ENCODE measurements at places on chromosomes 2 and 18.
A peak's percentile ranks its signal among the peaks of the same experiment; 100 is the strongest.

GRCh38 chr2:66821168-66821567 lies 386.2 kb downstream of the MEIS1 start:
- no peak for DNase-seq

DNA sequence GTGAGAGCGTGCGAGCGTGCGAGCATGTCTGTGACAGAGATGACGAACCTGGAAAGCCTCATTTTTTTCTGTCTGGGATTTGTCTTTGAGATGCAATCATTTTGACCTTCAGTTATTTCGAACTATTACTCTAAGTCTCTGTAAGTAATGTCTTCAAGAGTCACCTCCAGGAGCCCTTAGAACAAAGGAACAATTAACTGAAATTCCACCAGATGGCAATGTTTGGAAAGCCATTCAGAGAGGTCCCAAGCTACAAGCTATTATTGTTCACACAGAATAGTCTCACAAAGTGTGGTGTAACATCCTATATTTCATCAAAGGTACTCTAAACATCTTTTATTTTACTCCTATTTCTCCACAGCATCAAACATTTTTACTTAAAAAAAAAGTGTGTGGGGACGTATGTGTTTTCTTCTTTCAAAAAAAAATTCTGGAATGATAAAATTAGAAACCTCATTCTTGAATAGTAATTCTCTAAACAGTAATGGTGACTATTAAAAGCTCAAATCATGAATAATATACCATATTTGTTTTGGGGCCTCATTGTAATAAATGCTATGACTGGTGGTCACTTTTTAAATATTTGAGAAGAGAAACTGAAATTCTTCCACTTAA lies 35.1 kb upstream of the MAPRE2 start:
- peak; percentile 85 for DNase-seq

- DNase-seq = no peak
These were observed 206.6 kb upstream of the RBMS1 start for GRCh38 chr2:160700021-160700814.

GRCh38 chr2:42769583-42770287 lies 5.8 kb upstream of the OXER1 start:
- DNase-seq = no peak

DNA sequence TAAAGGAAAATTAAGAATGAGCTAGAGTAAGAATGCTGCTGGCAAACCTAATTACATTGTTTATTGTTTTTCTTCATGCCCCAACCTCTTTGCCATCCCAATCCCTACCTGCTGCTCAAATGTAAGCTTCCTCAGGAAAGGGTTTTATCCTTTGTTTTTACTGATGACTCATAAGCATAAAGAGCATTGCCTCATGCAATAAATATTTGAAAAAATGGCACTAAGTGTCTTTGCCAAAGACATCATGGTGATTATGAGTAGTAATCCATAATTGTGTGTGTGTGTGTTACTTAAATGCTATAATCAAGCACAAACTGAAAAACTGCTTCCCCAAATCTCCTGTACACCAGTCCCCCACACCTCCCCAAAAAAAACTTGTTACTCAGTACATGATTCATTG lies 53.4 kb downstream of the DNER start:
- no peak for DNase-seq

DNA sequence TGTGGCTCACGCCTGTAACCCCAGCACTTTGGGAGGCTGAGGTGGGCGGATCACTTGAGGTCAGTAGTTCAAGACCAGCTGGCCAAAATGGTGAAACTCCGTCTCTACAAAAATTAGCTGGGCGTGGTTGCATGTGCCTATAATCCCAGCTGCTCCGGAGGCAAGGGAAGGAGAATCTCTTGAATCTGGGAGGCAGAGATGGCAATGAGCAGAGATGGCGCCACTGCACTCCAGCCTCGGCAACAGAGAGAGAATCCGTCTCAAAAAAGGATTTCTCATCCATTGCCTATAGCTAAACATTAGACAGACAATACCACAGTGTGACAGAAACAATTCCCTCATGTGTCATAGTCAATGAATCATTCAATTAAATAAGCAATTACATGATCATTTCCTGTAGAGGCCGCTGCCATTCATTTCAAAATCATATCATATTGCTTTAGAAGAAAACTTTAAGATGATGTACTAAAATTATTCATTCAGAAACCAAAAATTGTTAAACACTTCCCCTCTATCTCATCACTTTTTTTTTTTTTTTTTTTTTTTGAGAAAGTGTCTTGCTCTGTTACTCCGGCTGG lies 69.5 kb upstream of the TGIF1 start:
- no peak for DNase-seq

DNA sequence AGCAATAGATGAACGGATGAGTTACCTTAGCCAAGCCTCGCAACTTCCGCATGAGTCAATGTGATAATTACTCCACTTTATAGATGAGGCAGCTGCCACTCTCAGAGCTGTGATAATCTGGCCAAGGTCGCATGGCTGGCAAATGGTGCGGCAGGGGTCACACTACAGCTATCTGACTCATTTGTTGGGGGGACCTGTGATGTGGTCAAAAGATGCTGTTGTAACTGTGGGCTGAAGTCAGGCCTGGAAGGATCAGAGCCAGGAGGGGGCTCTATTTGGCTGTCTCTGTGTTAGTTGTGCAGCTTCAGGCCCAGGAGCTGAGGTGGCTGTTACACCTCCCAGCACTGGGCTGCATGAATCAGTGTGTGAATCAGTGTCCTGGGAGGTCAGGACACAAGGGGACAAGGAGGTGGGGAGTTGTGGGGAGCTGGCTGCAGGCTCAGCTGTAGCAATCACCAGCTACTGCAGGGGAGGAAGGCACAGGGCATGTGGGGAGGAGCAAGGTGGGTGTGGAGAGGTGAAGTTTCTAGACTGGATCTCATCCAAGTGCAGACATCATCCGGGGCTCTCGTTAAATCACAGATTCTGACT lies 33.1 kb downstream of the NGEF start:
- no peak for DNase-seq

- no peak for DNase-seq
These were observed 244.5 kb upstream of the REG3G start for GRCh38 chr2:78780864-78781583.

DNA sequence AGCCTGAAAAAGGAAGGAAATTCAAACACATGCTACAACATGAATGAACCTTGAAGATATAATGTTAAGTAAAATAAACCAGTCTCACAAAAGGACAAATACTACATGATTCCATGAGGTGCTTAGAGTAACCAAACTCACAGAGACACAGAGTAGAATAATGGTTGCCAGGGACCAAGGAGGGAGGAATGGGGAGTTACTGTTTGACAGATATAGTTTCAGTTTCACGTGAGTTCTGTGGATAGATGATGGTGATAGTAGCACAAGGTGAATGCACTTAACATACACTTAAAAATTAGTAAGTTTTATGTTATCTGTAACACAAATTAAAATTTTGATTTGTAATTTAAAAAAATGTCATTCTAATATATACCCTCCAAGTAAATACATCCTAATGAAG lies 106.9 kb upstream of the ACVR1C start:
- DNase-seq = no peak

- no peak for DNase-seq
These were observed 356.1 kb upstream of the ZC3H15 start for GRCh38 chr2:186129767-186130581.

DNA sequence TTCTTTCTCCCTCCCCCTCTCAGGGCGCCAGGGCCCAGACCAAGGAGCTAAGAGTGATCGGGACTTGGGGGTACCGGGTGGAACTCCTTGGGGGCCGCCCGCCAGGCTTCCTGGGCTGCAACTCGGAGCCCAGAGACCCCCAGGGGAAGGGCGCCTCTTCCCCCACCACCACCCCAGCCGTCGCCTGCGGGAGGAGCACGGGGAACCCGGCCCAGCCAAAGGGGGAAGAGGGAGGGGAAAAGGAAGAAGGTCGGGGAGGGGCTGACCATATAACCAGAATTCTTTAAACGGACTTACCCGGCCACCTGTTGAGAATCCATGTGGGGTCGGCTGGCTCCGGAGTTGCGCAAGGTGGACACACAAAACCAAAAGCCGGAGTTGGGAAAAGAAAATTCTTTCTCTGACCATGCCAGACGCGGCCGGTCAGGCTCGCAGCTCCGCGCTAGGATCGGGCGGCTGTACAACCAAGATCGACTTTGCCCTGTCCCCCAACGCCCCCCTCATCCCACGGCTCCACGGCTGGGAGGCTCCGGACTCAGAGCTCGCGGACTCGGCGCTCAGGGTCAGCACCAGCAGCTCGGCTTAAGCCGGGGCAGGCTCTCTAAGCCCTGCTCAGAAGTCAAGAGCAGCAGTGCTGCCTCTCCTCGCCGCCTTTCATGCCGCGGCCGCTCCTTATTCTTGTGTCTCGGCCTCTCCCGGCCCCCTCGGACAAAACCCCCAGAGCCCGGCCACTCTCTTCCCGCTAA lies 6.3 kb upstream of the SIX3 start:
- DNase-seq = no peak

- no peak for DNase-seq
These were observed 36.1 kb upstream of the MYO3B start for GRCh38 chr2:170141865-170142264.

- no peak for DNase-seq
These were observed 586.5 kb upstream of the SLC8A1 start for GRCh38 chr2:41038408-41038807.

GRCh38 chr2:102137138-102137537 lies 5.4 kb upstream of the IL1R1 start:
- no peak for DNase-seq

DNA sequence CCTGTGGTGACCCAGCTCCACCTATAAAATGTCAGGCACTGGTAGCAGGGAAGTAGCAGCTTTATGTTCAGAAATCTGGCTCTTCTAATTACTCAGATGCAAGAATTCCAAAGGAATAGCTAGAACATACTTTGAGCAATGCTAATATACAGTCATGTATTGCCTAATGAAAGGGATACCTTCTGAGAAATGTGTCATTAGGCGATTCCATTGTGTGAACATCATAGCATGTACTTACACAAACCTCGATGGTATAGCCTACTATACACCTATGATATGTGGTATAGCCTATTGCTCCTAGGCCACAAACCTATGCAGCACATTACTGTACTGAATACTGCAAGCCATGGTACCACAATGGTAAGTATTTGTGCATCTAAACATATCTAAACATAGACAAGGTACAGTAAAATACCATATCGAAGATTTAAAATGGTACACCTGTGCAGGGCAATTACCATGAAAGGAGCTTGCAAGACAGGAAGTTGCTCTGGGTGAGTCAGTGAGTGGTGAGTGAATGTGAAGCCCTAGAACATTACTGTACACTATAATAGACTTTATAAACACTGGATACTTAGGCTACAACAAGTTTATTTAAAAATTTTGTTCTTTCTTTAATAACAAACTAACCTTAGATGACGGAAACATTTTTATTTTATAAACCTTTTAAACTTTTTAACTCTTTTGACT lies 50.3 kb upstream of the ETAA1 start:
- no peak for DNase-seq

DNA sequence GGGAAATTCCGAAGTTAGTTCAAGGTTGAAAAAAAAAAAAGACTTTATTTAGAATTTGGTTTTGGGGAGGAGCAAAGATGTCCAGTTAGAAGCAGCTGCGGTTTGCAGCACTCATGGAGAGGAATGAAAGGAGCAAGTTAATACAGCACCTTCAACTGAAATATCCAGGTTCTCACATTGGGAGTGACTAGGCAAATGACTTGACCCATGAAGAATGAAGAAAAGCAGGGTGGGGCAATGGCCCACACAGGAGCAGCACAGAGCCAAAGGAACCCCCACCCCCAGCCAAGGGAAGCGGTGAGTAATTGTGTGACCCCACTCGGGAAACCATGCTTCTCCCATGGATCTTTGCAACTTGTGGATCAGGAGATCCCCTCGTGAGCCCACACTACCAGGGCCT lies 32.8 kb downstream of the ZNF892 start:
- DNase-seq = no peak

DNA sequence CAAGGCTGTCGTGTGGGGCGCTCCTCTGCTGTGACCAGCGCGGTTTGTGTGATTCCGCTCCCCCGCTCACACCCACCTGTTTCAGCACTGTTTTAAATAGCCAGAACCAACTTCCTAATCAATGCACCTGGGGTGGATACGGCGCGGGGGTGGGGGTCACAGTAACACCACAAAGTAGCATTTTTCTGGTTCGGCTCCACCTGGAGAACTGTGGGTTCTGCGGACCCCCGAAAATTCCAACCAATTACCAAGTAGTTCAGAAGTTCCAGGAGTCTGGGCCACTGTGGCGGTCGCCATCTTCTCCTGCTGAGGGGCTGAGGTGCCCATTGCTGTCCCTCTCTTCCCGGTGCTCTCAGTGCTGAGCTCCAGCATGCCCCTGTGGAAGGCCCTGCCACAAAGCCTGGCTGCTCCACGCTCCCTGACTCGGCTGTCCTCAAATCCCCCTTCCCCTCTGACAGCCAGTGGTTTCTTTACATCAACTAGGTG lies 79.4 kb downstream of the GFPT1 start:
- DNase-seq = no peak

DNA sequence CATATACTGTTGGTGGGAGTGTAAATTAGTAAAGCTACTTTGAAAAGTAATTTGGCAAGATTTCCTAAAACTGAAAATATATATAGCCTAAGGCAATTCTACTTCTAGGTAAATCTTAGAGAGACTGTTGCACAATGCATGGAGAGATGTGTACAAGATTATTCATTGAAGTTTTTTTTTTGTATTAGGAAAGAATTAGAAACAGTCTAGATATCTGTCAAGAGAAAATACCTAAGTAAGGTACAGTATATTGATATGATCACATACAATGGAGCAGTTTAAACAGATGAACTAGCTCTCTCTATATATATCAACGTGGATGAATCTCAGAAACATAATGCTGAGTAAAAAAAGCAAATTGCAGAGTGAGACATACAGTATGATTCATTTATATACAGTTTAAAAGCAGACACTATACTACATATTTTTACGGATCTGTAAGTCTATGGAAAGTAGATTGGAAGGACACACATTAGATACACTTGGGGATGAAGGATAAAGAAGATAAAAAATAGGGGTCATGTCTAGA lies 59.3 kb upstream of the ACVR1 start:
- no peak for DNase-seq

- no peak for DNase-seq
These were observed 152.8 kb downstream of the FSIP2 start for GRCh38 chr2:185891403-185891802.

DNA sequence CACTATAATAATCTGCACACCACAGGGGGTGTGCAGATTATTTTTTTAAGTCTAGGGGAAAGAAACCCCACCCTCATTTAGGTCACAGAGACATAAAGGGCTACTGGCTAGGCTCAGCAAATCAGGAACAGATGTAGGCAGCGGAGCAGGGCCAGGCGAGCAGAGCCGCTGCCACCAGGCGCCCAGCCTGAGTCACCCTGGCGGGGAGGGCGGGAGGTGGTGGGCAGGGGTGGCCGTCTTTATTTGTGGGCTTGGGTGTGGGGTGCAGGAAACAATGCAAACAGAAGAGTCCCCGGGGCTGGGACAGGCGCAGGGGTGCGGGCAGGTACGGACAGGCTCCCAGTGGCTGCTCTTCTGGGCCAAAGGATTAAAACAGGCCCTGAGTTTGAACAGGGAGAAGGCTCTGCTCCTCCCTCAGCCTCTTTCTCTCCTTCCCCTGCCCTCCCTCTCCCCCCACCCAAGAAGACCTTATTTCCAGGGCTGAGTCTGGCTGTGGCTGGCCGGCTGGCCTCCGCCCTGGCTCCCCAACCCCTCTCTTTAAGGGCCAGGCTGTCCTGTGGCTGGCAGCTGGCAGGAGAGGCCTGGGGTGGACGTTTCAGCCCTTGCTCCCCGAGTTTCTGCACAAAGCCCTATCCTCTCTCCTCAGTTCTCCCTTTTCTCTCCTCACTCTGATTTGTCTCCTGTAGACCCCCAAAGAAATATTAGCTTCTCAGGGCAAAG lies 142.9 kb upstream of the SMAD2 start:
- no peak for DNase-seq
